Nucleus accumbens (tissue), 56 donors: ENCODE measurements at places on chromosomes 2 and 18.

- DNase-seq = no peak
These were observed 126.3 kb downstream of the C2orf74 start for GRCh38 chr2:61288070-61288841.

GRCh38 chr18:45004546-45005080, 323.9 kb downstream of the SETBP1 start:
- DNase-seq = no peak

DNA sequence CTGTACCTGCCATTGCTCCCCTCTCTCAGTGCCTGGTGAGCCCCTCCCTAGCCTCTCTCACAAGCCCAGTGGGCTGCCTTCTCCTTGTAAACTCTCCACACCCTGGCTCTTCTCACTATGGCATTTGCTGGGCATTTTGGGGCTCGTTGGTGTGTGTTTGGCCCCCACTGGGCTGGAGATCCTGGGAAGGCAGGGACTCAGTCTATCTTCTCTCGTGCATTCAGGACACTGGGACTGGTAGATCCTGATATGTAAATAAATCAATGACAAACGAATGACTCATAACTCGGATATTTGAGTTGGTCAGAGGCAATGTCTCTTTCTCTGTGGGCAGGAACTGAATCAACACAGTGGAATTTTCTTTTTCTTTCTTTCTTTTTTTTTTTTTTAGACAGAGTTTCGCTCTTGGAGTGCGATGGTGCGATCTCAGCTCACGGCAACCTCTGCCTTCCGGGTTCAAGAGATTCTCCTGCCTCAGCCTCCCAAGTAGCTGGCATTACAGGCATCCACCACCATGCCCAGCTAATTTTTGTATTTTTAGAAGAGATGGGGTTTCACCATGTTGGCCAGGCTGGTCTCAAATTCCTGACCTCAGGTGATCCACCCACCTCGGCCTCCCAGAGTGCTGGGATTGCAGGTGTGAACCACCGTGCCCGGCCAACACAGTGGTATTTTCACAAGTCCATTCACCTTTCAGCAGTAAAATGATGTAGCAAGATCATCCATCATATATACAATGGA, 144.6 kb upstream of the SPRED2 start:
- no peak for DNase-seq

- DNase-seq = no peak
These were observed 371.9 kb upstream of the KCNH7 start for GRCh38 chr2:163210430-163210918.

DNA sequence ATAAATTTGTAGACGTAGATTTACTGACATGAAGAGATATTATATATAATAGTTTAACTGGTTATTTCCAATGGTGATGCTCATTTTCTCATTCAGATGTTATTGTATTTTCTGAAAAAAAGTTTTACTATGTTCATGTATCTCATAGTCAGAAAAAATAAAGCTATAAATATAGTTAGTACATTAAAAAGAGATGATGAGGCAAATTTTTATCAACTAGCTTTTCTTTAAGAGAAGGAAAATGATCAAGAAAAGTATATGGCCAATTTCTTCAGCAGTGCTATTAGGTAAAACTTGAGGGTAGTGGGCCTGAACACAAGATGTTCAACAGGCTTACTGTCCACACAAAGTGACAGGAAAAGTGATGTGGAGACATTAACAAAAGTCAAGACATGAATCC, 11.7 kb downstream of the TTC21B start:
- DNase-seq = no peak

- no peak for DNase-seq
These were observed 15.4 kb downstream of the ACOXL start for GRCh38 chr2:110747522-110748488.

GRCh38 chr2:17646838-17647701, 106.5 kb downstream of the SMC6 start:
- no peak for DNase-seq

- DNase-seq = no peak
These were observed 92.2 kb upstream of the ITGB6 start for GRCh38 chr2:160292225-160292624.

DNA sequence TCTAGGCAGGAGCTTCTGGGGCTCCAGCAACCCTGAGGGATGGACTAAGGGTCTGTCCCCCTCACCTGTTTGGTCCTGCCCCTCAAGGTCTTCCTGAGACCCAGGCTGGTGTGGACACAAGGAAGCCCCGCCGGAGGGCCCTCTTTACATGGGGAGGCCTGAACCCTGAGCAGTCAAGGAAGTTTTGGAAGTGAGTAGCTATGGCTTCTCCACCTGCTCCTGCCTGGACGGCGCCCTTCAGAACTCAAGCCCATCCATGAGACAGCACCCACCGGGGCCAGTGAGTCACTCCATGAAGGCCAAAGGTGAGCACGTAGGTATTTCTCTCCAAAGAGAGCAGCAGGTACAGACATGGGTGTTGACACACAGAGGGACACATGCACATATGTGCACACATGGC, 98.2 kb upstream of the CTDP1 start:
- no peak for DNase-seq

DNA sequence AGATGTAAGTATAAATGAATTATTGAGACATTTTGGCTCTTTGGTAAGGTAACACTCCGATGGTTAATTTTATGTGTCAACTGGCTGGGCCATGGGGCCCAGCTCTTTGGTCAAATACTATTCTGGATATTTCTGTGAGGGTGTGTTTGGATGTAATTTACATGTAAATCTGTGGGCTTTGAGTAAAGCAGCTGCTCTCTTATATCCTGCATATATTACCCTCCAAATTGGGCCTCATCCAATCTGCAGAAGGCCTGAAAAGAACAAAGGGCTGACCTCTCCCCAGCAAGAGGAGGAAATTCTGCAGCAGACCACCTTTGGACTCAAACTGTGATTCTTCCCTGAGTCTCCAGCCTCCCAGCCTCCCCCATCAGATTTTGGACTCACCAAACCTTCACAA, 464.1 kb downstream of the PLCL1 start:
- no peak for DNase-seq

DNA sequence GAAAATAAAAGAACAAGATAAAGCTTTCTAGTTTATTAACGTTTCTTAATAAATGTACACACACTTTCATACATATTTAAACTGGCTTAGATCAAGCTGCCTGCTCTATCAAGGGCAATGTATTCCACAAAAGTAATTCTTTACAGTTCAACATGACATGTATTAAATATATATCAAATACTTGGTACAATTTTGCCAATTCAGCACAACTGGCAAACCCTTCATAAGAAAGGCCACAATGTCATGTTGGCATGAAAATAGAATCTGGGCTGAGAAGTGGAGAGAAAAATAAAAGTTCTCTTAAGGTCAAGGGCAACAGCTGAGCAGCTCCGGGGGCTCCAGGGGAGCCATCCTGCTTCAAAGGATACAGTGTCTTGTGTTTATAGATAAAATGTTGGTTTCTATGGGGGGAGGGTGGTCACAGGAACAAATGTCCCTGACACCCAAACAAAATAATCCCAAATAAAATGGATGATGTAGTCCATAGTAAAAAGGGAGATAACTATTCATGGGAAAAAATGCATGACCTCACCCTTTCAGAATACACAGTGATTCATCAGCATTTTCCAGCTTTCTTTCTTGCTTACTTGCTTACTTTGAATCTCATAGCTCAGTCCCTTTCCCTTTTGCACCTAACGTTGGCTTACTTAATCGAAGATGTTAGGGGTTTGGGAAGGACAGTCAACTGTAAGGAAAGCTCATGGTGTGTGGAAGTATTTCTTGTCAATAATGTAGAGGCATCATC, 494.9 kb downstream of the NYAP2 start:
- no peak for DNase-seq

- DNase-seq = no peak
These were observed 381.7 kb downstream of the NUP35 start for GRCh38 chr2:183505911-183506310.

- DNase-seq = no peak
These were observed 80.4 kb downstream of the ARMC9 start for GRCh38 chr2:231278868-231279267.

- no peak for DNase-seq
These were observed 19.3 kb downstream of the GPR55 start for GRCh38 chr2:230905448-230906421.

GRCh38 chr18:4125224-4125623, 329.9 kb downstream of the DLGAP1 start:
- DNase-seq = no peak

- no peak for DNase-seq
These were observed 101.5 kb downstream of the KCNF1 start for GRCh38 chr2:11013196-11013595.
